T-helper 1 cell treated with Interleukin-12 subunit alpha and Interleukin-12 subunit beta and Interleukin-4 antibody, amounts not matched to agents 30 ng/mL and 1 ng/mL, for 36 hours (primary cell): ENCODE measurements at places on chromosomes 1 and 21. TPM values are rescaled to one million over a fixed set of nuclear protein-coding genes. Genes with fewer than 3 reads are reported as not detected.

The DENND2C gene
- 0.15 and 0.37 TPM in 2 replicates for total RNA-seq

The INTS7 gene
- 36.8 and 37.2 TPM in 2 replicates for total RNA-seq

The AUNIP gene
- 5.5 and 6.5 TPM in 2 replicates for total RNA-seq

The H6PD gene
- 25.0 and 25.1 TPM in 2 replicates for total RNA-seq

The PPIAL4G gene
- total RNA-seq = 0.56 and 1.0 TPM in 2 replicates

The SYTL1 gene
- total RNA-seq = 104 and 105 TPM in 2 replicates

The LRRC3 gene
- total RNA-seq = 2.7 and 2.9 TPM in 2 replicates

The IL12RB2 gene
- total RNA-seq = 151 and 159 TPM in 2 replicates

The ERRFI1 gene
- total RNA-seq = 0.66 and 0.74 TPM in 2 replicates

The GPR161 gene
- 0.27 and 0.56 TPM in 2 replicates for total RNA-seq

The MTHFR gene
- total RNA-seq = 31.6 and 34.9 TPM in 2 replicates

The RASAL2 gene
- not detected in 2 replicates for total RNA-seq

The ZNF695 gene
- 0.17 TPM in 1 of 2 replicates, not detected in the other for total RNA-seq

The SLC1A7 gene
- total RNA-seq = not detected in 2 replicates

The CHI3L2 gene
- 19.1 and 23.9 TPM in 2 replicates for total RNA-seq

The RAB3B gene
- 0.02 TPM in 1 of 2 replicates, not detected in the other for total RNA-seq
